ENCODE measurements at places on chromosomes 7 and 10. TPM values are rescaled to one million over a fixed set of nuclear protein-coding genes. Genes with fewer than 3 reads are reported as not detected.

ERVW-1 gene
- total RNA-seq, result not detected

MNX1 gene
- not detected for total RNA-seq

GHRHR gene
- not detected for total RNA-seq

DNMBP gene
- total RNA-seq, result 27.4 TPM

SLIT1 gene
- 8.2 TPM for total RNA-seq

OPN4 gene
- total RNA-seq, result not detected

Measured in camera-type eye (tissue), 1 donor.